ENCODE measurements at places on chromosomes 4 and X.

- DNase-seq, result no peak
Measured at GRCh38 chr4:83212041-83212851, 72.4 kb downstream of the COQ2 start.

- DNase-seq, result no peak
Measured at GRCh38 chr4:153940916-153941315, 152.0 kb upstream of the SFRP2 start.

- DNase-seq, result no peak
Measured at GRCh38 chr4:54558889-54559677, 98.7 kb upstream of the KIT start.

GRCh38 chrX:140524556-140524955 is 19.7 kb upstream of the SOX3 start:
- no peak for DNase-seq

GRCh38 chr4:61714387-61714911 is 514.3 kb downstream of the ADGRL3 start:
- no peak for DNase-seq

GRCh38 chrX:18291006-18291545 is 63.4 kb downstream of the SCML2 start:
- DNase-seq, result no peak

Measured in HEK293T (cell line).